ENCODE measurements at places on chromosomes 2 and 18.

DNA sequence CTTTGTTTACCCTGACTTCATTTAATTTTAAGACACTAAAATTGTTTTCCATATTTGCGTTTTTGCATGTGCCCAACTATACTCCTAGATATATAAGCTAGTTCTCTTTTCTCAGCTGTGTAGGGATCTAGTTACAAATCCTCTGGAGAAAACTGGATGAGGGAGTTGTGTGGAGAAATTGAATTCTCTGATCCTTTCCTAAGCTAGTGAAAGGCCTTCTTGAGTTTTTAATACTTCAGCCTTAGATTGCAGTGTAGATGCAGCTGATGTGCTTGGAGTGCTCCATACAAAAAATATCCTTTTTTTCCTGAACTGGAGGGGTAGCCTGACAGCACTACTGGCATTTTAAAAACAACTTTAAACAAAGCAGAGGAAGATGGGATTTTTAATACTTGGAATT lies 8.6 kb upstream of the MTX2 start:
- no peak for DNase-seq

GRCh38 chr2:59025157-59025757 lies 784.1 kb upstream of the FANCL start:
- no peak for DNase-seq

DNA sequence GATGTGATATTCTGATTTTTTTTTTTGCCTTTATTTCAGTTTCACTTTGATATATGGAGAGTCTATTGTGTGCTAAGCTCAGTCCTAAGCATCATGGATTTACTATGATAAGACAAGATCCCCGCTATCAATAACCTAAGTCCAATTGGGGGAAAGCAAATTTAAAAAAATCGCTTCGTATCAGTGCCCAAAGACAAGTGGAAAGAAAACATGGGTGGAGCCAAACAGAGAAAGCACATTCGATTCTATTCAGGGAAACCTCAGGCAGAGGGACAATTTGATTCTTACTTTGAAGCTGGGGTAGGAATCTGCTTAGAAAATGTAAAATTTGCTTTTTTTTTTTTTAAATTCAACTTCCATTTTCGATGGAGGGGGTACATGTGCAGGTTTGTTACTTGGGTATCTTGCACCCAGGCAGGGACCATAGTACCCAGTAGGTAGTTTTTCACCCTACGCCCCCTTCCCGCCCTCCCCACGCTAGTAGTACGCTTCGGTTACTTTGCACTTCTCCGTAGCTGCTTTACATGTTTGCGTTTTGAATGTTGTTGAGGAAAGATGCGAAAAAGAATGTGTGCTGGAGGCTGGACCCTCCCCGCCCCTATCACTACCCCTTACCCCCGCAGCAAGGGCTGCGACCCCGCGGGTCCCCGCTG lies 12.4 kb downstream of the KIF5C start:
- DNase-seq = no peak

GRCh38 chr2:30823452-30823851 lies 16.2 kb upstream of the CAPN13 start:
- no peak for DNase-seq

- DNase-seq = no peak
These were observed 28.7 kb upstream of the RPRD1A start for GRCh38 chr18:36095936-36096519.
